ENCODE measurements at places on chromosomes 11 and 22. TPM values are rescaled to one million over a fixed set of nuclear protein-coding genes. Genes with fewer than 3 reads are reported as not detected.

DNA sequence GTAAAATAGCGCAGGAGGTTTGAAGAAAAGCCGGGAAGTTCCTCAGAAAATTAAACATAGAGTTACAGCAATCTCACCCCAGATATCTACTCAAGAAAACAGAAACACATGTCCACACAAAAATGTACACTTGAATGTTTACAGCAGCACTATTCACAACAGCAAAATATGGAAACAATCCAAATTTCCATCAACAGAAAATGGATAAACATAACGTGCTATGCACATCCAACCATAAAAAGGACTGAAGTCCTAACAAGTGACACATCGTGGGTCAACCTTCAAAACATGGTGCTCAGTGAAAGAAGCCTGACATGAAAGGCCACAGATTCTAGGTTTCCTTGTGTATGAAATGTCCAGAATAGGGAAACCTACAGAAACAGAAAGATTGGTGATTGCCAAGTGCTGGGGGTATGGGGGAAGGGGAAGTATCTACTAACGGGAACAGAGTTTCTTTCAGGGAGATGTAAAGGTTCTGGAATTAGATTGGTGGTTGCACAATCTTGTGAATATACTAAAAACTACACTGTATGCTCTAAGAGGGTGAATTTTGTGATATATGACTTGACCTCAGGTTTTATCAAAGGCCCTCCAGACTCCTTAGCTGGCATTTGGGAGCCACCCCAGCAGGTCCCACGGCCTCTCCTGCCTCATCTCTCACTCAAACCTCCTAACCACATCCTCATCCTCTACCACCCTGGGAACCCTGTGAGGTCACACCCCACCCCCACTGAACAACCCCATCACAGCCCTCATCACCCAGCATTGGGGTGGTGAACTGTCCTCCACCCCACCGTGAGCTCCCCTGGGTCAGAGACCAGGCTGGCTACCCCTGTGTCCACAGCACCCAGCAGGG is 69.2 kb upstream of the PRR5 start:
- no peak overlapping the region for H3K27ac ChIP-seq
- no peaks in the 10 kb centered on the region for H3K4me1 ChIP-seq
- no peak for DNase-seq
- H3K36me3 ChIP-seq, result no peaks in the 10 kb centered on the region

TRAF6 gene
- total RNA-seq, result 10.7 TPM

VPS11 gene
- 23.7 TPM for total RNA-seq

DNA sequence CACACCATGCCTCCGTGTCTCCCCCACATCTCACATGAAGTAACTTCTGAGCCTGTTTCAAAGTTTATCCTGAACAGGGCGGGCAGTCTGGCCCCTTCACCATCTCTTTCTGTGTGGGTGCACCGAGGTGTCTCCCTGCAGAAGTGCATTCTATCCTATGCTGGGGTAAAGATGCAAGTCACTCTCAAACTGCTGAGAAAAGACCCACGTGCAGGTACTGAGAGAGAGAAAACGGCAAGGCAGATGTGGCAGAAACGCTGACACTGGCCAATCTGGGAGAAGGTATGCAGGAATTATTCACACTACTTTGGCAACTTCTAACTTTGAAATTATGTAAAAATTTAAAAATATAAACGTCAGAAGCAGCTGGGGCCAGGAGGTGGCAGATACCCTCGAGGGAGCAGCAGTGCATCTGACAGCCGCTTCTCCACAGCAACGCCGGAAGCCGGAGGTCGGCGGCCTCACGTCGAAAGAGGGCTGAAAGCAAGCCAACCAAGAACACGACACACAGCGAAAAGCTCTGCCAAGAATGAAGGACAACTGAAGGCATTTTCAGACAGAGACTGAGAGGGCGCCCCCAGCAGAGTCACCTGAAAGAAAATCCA is 34.2 kb upstream of the MOB2 start:
- H3K4me1 ChIP-seq, result peaks cover 65% of the 10 kb centered on the region
- H3K27me3 ChIP-seq, result no peaks in the 10 kb centered on the region
- no peak for DNase-seq
- no peak overlapping the region for H3K27ac ChIP-seq
- no peaks in the 10 kb centered on the region for H3K36me3 ChIP-seq

CABP4 gene
- total RNA-seq, result not detected
